CD4-positive, alpha-beta T cell treated with Interleukin-4 for 4 hours (primary cell): ENCODE measurements at places on chromosomes 6 and 20.

DNA sequence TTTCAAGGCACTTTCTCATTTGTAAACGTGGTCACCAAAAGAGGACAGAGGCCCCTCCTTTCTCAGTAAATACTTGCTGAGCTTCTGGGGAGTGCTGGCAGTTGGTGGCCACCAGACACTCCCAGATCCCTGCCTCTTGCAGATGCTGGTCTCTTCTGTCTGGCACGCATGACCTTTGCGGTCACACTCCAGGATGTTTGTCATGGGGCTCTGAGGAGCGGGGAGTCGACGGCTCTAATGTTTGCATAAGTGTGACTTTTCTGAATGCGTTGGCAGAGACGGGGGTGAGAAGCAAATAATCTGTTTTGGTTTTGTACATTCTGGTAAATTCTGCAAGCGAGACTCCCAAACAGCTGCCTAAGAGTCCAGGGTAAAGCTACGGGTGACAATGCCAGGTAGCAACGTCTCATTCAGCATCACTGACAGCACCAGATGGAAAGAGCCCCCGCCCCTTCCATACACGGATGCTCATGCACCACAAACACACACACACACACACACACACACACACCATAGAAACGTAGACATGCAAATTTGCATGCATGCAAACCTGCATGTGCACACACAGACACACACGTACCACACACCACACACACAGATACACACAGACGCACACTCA is 101.1 kb downstream of the YTHDF1 start:
- no peak for DNase-seq

DNA sequence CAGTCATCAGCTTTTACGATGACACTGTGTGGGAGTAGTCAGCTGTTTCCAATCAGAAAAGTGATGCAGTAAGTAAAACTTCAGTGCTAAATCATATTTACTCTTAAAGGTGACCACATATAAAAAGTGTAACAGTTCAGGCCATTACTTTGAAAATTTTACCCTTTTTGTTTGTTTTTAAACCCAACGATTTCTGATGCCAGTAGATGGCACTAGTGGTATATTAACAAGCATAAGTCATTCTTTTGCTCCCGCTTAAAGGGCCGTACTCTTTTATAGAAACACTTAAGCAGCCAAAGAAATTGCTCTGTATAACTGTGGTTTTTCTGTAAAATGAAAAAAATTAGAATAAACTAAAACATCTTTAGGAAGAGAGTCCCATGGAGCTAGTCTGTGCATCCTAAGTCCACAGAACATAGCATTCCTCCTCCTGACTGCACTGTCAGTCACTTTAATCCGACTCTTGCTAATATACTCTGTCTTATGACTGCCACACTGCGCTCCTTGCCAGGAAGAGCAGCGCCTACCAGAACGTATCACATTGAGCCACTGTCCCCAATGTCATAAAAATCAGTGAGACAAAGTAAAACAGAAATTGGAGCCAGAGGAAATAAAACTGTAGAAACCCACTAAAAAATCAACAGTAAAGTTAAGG is 25.0 kb downstream of the HEBP2 start:
- DNase-seq, result peak; percentile 66

- DNase-seq, result no peak
Observed at GRCh38 chr20:63431944-63432343, 40.5 kb downstream of the KCNQ2 start.

- DNase-seq, result peak; percentile 58
Observed at GRCh38 chr6:127515794-127516661, 3.1 kb downstream of the MTCL3 start.

DNA sequence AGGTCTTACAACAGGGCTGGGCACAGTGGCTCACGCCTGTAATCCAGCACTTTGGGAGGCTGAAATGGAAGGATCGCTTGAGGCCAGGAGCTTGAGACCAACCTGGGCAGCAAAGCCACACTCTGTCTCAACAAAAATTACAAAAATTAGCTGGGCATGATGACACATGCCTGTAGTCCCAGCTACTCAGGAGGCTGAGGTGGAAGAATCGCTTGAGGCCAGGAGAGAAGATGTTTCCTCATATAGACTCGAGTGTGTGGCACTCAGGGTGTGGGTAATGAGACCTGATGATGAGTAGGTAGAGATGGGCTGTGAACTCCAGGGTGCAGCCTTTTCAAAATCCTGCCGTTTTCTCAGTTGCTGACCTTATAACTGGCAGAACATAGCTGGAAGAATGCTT is 125.3 kb upstream of the FOXO3 start:
- DNase-seq, result no peak

DNA sequence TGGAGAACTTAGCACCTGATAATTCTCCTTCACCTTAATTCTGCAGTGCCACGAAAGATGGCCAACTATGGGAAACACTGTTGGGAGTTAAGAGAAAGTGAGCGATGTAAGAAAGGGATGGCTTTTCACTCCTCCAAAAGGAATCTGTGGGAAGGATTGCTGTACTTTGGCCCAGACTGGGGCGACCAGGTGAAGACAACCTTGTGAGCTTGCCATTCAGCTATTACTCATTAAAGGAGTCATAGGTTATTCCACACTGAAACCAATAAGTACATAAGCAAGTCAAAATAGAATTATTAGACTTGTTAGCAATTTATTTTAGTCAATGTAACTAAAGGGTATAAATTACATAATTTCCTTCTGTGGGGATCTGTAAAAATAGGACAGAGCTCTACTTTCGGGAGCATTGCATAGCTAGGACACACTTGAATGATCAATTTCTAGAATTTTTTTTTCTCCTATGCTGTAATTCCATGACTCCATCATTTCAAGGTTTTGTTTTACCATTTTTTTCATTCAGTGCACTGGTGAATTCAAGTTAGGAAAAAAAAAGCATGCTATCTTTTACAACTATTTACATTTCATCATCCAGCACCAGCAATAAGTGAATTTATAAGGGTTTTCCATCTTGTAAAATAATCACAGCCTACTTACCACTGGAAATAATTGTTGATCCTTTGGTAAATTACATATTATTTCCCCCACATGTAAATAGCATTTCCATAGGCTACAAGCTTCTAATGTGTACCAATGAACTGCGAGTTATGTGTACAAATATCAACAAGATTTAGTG is 231.7 kb downstream of the SIM1 start:
- DNase-seq, result no peak

DNA sequence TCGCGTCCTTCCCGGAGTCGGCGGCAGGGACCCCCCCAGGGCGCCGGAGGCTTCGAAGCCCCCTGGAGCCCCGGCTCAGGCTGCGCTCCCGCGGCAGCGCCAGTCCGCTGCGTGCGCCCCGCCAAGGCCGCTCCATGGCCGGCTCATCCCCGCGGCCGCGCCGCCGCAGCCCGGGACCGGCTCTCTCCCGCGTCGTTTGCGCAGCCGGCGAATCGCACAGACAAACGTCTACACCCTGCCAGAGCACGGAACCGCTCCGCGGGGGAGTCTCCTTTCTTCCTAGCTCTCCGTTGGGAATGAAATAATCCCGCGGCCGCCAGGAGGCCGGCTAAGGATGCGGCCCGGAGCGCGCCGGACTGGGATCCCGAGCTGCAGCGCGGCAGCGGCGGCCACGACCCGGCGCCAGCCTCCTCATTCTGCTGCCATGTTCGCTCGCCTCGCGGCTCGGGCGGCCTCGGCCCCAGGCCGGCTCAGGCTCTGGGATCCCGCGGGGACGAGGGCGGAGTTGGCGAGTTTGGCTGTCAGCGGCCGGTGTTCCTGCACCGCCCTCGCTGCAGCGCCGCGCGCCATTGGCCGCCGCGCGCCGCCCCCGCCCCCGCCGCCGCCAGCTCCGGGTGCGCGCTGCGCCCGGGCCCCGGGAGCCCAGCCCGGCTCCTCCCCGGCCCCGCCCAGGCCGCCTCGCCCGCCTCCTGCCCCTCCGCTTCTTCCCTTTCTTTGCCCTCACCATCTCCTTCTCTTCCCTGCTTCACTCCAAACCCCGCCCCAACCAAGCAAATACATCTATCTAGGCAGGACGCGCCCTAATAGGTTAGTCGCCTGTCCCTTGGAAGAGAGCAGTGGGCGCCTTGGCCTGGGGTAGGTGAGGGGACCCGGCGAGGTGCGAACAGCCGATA is at the start of gene GFOD1:
GFOD1 (minus strand) TSS at position 479 of the 893 bp plus-strand sequence. CDS start 710 bp downstream, outside the sequence.
- DNase-seq, result peak; percentile 64

GRCh38 chr6:33271117-33271467 is 584 bp downstream of the VPS52 start:
- no peak for DNase-seq

GRCh38 chr6:157709555-157709954 is 113.5 kb upstream of the SNX9 start:
- no peak for DNase-seq

- DNase-seq, result no peak
Observed at GRCh38 chr6:37640786-37641395, 56.8 kb downstream of the MDGA1 start.

GRCh38 chr6:89555806-89556205 is 82.7 kb downstream of the LYRM2 start:
- DNase-seq, result no peak

DNA sequence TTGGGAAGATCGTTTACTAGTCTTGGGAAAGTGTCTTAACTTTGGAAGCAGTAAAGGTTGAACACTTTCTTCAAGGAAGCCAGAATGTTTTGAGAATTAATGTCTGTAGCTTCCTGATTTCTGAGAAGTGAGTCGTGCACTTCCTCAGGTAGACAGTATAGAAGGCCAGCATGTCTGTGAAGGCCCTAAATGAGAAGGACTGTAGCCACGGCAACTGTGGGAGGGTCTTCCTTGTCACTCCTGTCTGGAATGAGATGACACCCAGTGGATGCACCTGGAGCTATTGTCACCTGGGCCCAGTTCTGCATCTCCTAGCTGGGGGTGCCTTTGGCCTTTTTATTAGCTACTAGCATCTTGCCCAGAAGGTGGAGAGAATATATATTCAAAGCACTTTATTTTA is 8.8 kb downstream of the STX16 start:
- DNase-seq, result peak; percentile 29

- DNase-seq, result no peak
Observed at GRCh38 chr6:47804821-47805220, 23.0 kb downstream of the OPN5 start.

GRCh38 chr6:101417900-101418299 is 24.4 kb downstream of the GRIK2 start:
- DNase-seq, result no peak

DNA sequence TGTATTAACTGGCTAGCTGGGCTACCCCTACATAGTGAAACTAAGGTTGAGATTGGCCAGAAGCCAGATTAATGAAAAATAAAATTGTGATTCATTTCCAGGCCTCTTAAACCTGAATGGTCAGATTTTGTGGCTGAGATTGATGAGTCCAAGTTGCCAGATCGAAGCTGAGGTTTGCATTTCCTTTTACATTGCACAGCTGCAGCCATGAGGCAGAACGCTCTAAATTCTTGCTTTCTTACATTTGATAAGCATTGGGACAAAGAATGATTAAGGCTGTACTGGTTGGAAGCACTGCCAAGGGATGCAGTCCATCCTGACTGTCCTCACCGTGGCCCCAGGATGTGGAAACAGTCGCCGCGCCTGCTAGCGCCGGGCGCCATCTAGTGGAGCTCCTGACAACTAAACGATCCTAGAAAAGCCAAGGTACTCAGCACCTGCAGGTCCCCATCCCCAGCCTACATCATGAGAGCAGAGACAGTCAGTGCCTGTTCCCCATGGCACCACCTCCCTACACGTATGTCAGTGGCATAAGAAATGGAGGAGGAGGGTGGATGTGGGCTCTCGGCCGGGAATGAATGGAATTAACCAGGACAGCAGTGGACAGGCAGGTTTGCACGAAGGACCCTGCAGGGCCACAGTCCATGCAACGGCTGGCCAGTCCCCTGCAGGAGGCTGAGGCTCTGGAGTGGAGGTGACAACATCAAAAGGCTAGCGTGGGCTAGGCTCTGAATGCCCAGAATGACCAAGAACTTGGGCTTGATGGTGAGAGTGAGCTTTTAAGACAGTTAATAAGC is 19.0 kb downstream of the PXDC1 start:
- DNase-seq, result peak; percentile 61

DNA sequence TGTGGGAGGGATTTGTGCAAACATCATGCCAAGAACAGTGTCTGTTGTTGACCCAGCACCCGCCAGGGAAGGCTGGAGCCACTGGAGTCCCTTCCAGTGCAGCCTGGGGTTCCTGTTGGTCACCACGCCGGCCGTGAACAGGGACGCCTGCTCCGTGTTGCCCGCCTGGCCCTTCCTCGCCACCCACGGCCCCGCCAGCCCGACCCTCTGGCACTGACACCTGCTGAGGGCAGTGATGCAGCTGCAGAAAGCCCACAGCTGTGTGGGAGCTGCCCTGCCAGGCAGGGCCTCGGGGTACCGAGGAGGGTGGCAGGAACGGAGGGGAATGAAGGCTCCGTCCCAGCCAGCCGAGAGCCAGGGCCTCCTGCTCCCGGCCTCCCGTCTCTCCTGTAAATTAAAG is 75.5 kb upstream of the SLCO4A1 start:
- DNase-seq, result no peak

- no peak for DNase-seq
Observed at GRCh38 chr6:150142670-150143515, at the start of gene PPP1R14C. TSS of gene PPP1R14C (plus strand) at chr6:150143044. CDS start at chr6:150143193, 149 bp downstream.

DNA sequence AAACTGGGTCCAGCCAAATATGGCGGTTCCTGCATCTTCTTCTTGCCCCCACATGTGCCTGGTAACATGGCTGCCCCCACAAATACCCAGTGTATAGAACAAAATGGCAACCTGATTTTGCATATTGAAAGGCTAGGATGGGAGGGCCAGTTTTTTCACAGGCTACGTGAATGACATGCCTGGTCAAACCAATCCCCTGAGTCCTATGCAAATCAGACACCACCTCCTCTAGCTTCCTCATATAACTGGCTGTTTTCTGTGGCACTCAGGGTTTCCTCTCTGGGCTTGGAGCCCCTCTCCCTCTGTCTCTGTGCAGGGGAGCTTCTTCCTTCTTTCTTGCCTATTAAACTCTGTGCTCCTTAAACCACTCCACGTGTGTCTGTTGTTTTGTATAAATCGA is 372.1 kb downstream of the KIF16B start:
- no peak for DNase-seq

DNA sequence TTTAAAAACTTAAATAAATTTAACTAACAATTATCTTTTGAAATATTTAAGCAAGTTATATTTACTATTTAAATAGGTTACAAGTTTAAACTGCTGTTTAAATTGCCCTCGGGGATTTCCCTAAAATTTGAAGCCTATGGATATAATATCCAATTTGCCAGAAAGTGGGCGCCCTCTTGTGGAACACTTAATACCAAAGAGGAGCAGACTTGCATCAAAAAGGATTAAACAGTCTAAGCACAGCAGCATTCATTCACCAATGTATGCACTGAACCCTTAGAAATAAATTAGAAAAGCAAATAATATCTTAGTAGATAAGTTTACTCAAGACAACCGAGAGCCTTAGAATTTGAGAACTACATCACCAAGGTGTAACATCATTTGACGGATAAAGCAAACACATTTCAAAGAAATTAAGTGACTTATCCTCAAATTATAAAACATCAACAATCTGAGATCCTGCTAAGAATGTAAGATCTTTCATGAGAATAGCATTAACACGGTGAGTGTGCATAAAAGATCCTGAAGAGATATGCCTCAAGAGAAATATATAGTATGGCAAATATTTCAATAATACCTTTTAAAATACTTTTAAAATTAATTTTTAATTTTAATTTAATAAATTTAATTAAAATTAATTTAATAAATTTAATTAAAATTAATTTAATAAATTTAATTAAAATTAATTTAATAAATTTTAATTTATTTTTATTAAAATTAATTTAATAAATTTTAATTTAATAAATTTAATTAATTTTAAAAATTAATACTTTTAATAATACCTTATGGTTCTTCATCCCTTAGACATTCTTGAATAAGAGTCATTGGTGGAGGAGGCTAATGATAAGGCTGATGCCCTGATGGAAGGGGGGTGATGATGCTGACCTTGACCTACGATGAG is 11.5 kb upstream of the MEP1A start:
- DNase-seq, result peak; percentile 8
